ENCODE measurements at places on chromosomes 2 and 18.

- DNase-seq: no peak
Measured at GRCh38 chr2:107595749-107596148, 230.9 kb upstream of the RGPD4 start.

GRCh38 chr2:100563407-100564247, 834 bp downstream of the PDCL3 start:
- DNase-seq: no peak

- no peak for DNase-seq
Measured at GRCh38 chr2:140454717-140455116, 1674.5 kb upstream of the NXPH2 start.

- DNase-seq: no peak
Measured at GRCh38 chr2:95531254-95531771, 46.8 kb upstream of the TRIM43B start.

DNA sequence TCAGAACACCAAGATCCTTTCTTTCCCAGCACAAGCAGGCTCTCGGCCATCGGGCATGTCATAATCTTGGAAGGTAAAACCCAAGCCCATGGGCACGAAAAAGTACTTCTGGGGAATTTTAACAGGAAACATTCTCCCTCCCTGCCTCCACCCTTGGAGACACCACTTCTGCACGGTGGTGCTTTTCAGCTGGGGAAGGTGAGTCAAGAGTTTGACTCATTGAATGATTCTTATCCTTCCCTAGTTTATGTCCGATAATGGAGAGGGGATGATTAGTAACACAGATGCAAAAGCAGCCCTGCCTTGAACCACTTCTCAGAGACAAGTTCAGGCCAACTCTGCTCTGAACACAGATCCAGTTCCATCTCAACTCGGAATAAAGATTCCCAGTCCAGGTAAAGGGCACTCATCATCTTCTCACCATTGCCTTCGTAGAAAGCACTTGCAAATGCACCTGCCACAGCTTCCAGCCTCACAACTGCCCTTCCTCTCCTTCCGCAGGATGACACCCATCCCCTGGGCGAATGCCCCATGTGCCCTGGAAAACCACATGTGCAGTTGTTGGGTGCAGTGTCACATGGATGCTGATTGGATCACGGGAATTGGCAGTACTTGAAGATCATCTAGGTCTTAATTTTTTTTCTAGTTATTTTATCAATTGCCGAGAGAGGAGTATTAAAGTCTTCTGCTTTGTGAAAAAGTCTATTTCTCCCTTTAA, 136.2 kb downstream of the PXDN start:
- no peak for DNase-seq
